Naive B cell (primary cell): ENCODE measurements at places on chromosomes 1 and 21. TPM values are rescaled to one million over a fixed set of nuclear protein-coding genes. Genes with fewer than 3 reads are reported as not detected.

GRCh38 chr1:114517348-114517747 lies 6.3 kb upstream of the TRIM33 start:
- no peak for DNase-seq

DNA sequence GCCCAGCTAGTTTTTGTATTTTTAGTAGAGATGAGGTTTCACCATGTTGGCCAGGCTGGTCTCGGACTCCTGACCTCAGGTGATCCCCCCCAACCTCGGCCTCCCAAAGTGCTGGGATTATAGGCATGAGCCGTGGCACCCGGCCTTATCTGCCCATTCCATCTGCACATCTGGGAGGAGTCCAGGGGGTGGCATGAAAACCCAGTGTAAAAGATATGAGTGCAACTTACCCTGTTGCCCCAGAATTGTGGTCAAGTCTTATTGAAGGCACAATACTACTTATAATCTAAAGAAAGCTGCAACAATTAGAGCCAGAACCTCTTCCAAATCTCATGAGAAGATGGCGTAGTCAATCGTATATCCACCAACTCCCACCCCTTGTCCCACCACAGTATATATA lies 18.4 kb downstream of the CTXND2 start:
- DNase-seq, result no peak

The MYOC gene
- not detected for polyA plus RNA-seq

The TRIM17 gene
- polyA plus RNA-seq, result 0.26 TPM
